AG04449 (cell line): ENCODE measurements at places on chromosomes 3 and 15.

- DNase-seq: peak; percentile 99
Measured at GRCh38 chr3:111803123-111803593, 55.9 kb upstream of the PHLDB2 start.

- no peak for DNase-seq
Measured at GRCh38 chr15:74489518-74490338, 28.8 kb upstream of the UBL7 start.

DNA sequence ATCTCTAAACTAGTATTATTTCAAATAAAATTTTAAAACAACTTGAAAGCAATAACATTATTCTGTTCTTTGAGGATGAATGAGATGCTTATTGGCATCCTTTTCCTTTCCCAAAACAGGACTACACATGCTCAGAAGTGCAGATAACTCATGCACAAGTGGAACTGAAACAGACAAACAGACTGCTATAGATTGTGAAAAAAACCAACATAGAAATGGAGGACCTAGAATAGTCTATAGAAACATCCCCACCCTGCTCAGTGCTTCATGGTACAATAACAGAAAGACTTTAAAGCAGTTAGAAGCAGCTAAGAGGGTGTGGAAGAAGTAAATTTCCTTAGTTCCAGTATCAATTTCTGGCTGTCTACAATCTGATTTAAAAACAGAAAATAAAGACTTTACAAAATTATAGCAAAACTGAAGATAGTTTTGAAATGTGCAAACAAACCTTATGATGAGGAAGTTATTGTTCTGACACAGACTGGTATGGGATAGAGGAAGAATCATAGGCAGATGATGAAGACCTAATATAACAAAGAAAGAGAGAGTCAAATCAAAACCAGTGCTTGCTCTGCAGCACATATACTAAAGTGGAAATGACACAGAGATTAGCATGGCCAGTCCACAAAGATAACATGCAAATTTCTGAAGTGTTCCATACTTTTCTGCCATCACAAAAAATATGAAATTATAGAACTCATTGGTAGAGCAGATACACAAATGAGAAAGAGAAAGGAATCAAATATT lies 1025.4 kb downstream of the SQOR start:
- DNase-seq: no peak

DNA sequence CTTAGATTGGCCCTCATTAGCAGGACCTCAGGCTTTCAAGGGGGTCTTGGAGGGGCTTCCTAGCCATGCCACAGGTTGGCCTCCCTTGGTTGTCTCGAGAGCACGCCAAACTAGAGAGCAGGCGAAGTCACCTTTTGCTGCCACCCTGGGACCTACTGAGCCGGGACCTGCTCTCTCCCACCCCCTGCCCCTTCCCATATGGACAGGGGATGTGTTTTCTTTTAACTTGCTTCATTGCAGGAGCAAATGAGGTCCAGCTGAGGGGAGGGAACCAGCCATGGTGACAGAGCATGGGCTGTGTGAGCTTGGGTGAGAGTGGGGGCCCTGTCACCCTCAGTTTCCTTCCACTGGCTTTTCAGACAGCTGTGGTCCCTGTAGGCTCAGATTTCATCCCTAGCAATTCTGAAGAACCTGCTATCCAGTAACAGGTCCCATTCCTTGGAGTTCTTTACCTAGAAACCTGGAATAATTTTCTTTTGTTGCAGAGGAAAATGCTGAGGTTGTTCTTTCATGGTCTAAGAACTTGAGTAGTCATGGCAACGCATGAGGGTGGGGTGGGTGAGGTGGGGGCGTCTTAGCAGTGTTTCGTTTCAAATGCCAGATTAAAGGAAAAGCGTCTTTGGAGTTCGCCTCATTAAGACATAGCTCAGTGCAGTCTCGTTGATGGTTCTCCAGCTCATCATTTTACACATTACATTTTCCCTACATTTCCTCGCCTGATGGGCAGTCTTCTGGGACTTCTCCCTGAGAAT lies 20.1 kb upstream of the MAGEF1 start:
- no peak for DNase-seq

- no peak for DNase-seq
Measured at GRCh38 chr15:43370310-43370974, 401 bp downstream of the ZSCAN29 start.

GRCh38 chr15:34726406-34727100 lies 28.2 kb downstream of the GJD2 start:
- no peak for DNase-seq

DNA sequence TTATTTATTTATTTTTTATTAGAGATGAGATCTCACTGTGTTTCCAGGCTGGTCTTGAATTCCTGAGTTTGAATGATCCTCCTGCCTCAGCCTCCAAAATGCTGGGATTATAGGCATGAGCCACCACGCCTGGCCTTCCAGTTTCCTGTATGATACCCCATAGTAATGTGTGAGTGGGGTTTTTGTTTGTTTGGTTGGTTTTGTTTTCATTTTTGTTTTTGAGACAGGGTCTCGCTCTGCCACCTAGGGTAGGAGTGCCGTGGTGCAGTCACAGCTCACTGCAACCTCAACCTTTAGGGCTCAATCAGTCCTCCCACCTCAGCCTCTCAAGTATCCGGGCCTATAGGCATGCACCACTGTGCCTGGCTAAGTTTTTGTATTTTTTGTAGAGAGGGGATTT lies 30.9 kb downstream of the GOLM2 start:
- DNase-seq: no peak

GRCh38 chr3:123123716-123124616 lies 57.1 kb downstream of the PDIA5 start:
- DNase-seq: no peak

DNA sequence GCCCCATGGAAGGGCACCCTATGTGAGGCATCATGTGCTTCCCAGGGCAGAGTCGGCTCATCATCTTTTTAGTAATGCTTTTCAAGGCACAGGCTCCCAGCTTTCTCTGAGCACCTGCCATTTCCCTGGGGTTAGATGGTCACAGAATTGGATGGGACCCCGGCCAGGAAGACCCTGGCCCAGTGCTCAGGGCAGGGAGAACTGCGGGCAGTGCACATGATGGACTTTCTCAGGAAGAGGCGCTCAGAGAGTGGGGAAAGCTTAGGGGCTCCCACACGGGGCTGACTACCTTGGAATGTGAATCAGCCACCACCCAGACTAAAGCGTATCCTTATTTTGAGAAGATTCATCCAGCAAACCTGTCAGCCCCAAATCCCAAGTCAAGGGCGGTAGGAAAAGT lies 16.5 kb upstream of the SKOR1 start:
- no peak for DNase-seq

- DNase-seq: no peak
Measured at GRCh38 chr3:62602129-62602770, 228.9 kb upstream of the FEZF2 start.

DNA sequence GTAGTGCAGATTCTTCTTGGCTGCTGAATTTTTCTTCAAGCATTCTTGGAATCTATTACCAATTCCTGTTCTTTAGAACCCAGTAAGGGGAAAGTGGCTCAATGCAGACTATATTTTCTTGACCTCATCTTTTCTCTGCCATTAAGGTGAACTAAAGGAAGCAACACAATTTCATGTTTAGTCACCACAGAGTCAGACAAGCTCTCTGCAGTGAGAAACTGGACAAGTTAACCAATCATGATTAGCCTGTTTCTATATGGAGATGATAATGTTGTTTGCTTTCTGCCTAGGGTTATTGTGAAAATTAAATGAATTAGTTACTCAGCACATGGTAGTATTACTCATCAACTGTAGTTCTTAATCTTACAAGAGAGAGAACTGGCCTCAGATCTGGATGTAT lies 1075.1 kb downstream of the AGBL1 start:
- DNase-seq: peak; percentile 88

DNA sequence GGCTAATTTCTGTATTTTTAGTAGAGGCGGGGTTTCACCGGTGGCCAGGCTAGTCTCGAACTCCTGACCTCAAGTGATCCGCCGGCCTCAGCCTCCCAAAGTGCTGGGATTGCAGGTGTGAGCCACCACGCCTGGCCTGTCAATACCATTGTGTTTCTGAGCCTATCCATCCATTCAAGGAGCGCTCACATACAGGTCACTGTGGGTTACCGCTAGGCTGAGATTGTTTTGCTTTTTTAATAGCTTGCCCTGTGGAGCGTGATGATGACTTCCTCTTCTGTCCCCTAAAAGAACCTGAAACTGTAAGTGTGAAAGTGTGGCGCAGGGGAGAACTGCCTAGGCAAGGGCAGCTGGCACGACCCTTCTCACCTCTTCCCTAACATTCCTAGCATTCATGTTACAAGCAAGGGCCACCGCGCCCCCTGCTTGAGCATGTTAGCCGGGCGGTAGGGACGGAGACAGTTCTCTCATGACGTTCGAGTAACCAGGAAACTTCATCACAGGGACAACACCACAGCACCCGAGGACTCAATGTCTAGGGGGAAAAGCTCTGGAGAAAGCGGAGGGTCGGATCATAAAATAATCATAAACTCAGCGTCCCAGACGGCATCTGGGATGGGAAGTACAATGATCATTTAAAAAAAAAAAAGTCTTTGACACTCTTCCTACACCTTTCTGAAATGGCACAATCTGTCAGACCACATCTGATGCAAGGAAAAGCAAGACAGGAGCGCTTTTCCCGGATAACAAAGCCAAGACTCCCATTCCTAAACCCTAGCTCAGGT lies 790 bp downstream of the LAMP3 start:
- DNase-seq: no peak
